ENCODE measurements at places on chromosomes 5 and 9.

- DNase-seq, result no peak
These were observed 98.3 kb downstream of the NFIB start for GRCh38 chr9:14215614-14216013.

DNA sequence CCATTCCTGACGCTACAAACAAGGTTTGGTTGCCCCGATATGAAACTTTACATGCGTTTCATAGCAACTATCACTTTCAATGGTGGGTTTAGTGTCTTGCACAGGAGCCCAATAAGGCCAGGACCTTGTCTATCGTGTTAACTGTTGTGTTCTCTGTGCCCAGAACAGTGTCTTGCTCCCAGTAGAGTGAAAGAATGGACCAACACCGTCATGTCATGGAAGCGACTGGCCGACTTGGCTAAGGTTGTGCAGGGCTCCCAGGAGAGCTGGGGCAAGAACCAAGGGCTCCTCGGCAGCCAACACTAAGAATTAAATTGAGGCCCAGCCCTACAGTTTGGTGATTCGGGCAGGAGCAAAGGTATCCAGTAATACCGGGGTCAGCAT, 498 bp upstream of the ARHGEF37 start:
- DNase-seq, result peak; percentile 79

GRCh38 chr5:137891849-137892248, 2.6 kb downstream of the PKD2L2 start:
- DNase-seq, result peak; percentile 23

- no peak for DNase-seq
These were observed 68.9 kb upstream of the STXBP1 start for GRCh38 chr9:127543221-127543620.

DNA sequence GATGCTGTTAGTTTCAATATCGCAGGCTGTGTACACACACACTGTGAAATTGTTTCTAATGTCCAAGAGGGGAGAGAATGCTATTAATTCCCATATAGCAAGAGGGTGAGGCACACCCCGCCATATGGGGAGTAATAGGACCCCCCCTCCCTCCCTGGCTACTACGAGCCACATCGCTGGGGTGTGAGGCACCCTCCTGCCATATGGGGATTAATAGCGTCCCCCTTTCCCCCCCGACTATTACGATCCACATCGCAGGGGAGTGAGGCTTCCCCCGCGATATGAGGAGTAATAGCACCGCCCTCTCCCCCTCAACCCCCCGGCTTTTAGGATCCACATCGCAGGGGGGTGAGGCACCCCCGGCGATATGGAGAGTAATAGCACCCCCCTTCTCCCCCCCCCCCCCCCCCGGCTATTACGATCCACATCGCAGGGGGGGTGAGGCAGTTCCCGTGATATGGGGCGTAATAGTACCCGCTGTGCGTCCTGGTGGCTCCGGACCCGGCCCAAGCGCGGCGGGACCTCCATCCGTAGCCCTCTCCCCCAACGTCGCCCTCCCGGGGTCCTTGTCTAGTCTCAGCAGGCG, 494 bp upstream of the STK32A start:
- no peak for DNase-seq

DNA sequence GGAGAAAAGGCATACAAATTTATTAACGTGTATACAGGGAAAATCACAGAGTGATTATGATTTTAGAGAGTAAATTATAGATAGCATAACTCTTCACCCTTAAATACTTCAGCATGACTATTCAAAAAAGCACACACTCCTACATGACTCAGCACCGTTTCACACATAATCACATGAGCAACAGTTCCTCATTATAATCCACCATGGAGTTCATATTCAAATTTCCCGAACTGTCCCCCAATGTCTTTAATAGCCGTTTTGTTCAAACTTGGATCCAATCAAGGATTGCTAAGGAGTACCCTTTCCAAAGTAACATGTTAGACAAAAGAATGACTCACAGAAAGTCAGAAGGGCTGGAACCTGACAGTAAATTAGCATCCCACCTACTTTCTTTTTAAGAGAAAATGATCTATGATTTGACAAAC, 32.1 kb downstream of the RAPGEF1 start:
- DNase-seq, result peak; percentile 64

DNA sequence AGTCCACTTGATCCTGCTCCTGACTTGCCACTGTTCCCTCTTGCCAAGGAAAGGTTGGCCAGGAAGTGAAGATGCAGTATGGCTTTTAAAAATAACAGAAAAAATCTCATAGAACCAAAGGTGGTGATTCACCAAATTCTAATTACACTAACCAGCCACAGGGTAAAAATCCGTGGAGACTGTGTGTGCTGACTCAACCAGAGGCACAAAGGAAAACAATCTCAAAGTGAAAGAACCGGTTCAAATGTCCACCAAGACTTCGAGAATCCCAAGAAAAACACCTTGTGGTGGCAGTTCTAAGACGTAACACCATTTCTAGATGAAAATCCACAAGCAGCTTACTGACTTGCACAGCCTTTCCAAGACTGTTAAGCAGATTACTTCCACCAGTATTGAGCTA, 279.1 kb downstream of the TLE1 start:
- no peak for DNase-seq

DNA sequence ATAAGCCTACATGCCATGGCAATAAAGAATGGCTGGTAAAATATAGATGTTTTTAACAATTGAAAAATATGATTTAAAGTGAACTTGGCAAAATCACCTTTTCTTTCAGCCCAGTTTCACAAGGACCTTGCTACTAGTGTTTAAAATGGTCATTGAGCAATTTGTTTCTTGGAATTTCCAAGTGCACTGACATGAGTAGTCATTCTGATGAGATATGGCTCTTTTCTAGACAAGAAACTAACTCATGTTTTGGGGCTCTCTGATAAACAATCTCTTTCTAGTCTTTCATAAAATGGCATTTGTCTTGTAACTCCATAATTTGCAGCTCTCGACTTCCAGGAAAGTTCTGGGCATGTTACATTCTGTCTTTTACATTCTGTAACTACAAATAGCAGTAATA, 176.8 kb downstream of the NR2F1-AS1 start:
- DNase-seq, result no peak
